ENCODE measurements at places on chromosomes 13 and 19.

DNA sequence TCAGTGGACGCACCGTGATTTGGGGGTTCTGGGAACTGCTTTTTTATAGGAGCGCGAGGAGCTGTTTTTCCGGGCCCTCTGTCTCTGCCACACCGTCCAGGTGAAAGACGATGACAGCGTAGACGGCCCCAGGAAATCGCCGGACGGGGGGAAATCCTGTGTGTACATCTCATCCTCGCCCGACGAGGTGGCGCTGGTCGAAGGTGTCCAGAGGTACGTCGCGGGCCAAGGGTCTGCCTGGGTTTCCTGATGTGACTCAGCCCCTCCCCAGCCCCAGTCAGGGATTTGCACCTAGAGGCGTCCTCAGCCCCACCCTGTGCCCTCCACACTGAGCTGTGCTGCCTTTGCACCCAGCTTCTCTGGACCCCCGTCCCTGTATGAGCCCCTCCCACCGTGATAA, 136.2 kb upstream of the MCF2L start:
- DNase-seq: no peak

DNA sequence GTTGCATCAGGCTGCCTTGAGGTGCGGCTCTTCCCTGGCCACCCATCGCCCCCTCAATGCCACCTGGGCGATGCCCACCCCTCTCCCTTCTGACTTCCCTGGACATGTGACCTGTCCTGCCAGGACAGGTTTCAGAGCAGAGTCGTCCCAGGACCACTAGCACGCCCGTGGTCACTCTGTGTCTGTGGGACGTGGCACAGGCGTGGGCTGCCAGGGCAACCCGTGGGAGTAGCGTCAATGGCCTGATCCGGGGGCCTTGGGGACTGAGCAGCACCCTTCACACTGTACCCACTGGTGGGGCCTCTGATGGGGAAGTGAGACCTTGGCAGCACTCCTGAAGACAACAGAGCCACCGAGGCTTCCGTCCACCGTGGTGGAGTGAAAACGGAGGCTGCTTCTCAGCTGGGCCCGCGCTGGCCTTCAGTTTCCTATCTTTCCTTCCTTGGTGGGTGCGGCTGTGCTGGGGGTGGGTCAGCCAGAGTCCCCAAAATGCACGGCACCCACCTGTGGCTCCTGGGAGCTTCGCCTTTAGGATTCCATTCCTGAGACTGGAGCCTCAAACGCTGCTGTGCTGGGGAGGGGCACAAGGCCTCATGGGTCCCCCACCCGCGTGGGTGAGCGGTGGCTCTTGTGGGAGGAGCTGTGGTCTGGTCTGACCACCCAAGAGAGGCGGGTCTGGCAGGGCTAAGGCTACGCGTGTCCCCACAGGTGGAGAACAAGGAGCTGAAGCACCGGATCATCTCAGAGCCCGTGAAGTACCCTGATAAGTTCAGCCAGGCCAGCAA, 26.7 kb upstream of the TMEM255B start:
- DNase-seq: no peak

- DNase-seq: no peak
Measured at GRCh38 chr19:35619290-35619923, 6.9 kb downstream of the HAUS5 start.

DNA sequence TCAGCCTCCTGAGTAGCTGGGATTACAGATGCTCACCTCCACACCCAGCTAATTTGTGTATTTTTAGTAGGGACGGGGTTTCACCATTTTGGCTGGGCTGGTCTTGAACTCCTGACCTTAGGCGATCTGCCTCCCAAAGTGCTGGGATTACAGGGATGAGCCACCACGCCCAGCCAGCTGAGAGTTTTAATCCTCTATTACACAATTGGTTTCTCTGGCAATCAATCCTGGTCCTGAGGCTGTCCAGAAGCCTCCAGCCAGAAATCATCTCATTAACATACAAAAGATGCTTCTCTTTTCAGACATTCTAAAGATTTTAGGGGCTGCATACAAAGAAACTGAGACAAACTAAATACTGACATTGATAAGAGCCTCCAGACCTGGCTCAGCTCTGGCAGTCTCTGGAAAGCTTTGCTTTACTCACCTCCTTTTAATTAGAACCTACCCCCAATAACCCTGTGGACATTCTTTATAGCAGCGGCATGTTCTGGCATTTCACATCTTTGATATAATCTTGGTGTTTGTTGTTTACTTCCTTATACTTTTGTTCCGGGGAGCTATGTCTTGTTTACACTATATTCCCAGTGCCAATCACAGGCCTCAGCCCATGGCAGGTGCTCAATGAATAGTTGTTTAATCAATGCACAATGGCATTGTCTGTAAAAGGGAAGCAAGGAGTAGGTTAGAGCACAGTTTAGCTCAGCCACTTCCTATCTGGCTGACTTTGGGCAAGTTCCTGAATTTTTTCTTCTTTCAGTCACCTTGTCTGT, 4.1 kb upstream of the ZNF724 start:
- DNase-seq: no peak

GRCh38 chr19:6828698-6829633, 56.5 kb downstream of the VAV1 start:
- no peak for DNase-seq

- DNase-seq: no peak
Measured at GRCh38 chr19:41701401-41702075, 6.9 kb upstream of the CEACAM5 start.

DNA sequence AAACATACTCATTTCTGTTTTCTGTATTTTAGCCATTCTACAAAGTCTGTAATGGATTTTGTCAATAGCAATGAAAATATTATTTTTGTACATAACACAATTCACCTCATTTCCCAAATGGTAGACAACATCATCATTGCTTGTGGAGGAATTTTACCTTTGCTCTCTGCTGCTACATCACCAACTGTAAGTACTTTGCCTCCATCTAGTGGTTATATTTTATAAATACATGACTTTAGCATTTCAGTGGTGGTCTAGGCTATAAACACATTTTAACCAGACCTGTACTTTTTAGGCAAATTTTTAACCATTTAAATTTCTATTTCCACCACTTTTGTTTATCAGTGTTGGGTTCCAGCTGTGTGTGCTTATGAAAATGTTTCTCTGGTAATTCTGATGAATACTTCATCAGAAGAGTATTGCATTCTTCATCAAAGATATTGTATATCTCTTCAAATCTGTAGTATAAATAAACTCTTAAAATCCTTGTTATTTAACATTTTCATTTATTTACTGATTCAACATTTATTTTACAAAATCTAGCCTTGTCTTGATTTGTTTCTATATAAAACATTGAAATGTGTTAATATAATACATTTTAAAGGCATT, 222.4 kb downstream of the NBEA start:
- no peak for DNase-seq

DNA sequence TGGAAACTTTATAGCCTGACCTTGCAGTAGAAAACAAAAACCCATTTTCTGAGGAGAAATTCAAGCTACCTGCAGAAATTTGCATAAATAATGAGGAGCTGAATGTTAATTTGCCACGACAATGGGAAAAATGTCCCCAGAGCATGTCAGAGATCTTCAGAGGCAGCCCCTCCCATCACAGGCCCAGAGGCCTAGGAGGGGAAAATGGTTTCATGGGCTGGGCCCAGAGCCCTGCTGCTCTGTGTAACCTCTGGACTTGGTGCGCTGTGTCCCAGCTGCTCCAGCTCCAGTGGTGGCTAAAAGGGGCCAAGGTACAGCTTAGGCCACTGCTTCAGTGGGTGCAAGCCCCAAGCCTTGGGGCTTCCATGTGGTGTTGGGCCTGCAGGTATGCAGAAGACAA, 257.9 kb downstream of the NHLRC3 start:
- no peak for DNase-seq

- no peak for DNase-seq
Measured at GRCh38 chr13:65473196-65473595, 1756.9 kb downstream of the PCDH9 start.
